HFFc6 (cell line): ENCODE measurements at places on chromosomes 6 and 20. TPM values are rescaled to one million over a fixed set of nuclear protein-coding genes. Genes with fewer than 3 reads are reported as not detected.
A peak's percentile ranks its signal among the peaks of the same experiment; 100 is the strongest.

DNA sequence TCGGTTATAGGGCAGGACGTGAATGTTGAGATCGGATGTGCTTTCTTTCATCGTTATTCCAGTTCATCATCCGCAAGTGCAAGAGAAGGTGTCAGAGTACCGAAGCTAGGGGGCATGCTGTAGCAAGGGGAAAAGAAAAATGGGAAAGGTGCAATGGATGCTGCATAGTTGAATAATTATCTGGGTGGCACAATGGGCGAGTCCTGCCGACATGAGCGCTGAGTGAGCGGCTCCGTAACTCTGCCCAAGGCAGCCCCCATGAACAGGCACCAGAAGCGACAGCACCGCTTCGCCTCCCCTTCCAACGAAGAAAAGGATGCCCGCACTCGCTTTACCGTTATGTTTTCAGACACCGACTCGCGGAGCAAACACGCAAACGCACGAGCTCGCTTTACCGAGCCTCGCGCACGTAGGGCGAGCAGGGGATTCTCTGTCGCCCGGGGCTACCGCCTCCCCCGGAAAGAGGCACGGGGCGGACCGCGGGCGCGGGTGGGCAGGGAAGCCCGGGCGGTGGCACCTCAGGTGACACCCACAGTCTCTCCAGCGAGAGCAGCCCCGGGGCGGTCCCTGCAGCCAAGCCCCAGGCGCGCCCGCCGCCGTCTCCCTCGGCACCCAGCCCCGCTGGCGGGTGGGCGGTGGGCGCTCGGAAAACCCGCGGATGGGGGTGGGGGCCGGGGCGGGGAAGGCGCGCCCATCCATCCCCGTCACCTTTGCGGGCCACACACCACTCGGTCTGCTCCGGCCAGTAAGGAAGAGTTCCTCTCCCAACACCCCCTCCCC, 654 bp downstream of the WASF1 start:
- DNase-seq = peak; percentile 53

- DNase-seq = no peak
These were observed 8.2 kb upstream of the STMND1 start for GRCh38 chr6:17093686-17094085.

GRCh38 chr20:23226612-23227265, 123.9 kb upstream of the NXT1 start:
- no peak for DNase-seq

- DNase-seq = no peak
These were observed 28.1 kb downstream of the NFYA start for GRCh38 chr6:41100871-41101287.

- DNase-seq = no peak
These were observed 135.3 kb upstream of the DEFB112 start for GRCh38 chr6:50185006-50185405.

DNA sequence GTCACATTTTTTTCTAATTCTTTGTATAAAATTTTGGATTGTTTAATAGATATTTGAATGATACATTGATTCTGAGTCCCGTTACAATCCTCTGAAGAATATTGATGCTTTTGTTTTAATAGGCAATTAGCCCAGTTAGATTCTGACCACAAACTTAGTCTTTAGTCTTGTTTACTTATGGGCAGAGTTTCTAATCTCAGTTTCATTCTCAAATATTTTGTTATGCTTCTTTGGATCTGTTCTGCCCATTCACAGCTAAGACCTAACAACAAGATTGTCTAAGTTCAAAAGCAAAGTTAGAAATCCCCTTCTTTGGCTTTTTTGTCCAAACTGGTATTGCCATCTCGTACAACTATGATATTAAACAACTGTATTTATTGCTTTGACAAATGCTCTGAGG, 58.0 kb downstream of the TBXT start:
- DNase-seq = no peak

DNA sequence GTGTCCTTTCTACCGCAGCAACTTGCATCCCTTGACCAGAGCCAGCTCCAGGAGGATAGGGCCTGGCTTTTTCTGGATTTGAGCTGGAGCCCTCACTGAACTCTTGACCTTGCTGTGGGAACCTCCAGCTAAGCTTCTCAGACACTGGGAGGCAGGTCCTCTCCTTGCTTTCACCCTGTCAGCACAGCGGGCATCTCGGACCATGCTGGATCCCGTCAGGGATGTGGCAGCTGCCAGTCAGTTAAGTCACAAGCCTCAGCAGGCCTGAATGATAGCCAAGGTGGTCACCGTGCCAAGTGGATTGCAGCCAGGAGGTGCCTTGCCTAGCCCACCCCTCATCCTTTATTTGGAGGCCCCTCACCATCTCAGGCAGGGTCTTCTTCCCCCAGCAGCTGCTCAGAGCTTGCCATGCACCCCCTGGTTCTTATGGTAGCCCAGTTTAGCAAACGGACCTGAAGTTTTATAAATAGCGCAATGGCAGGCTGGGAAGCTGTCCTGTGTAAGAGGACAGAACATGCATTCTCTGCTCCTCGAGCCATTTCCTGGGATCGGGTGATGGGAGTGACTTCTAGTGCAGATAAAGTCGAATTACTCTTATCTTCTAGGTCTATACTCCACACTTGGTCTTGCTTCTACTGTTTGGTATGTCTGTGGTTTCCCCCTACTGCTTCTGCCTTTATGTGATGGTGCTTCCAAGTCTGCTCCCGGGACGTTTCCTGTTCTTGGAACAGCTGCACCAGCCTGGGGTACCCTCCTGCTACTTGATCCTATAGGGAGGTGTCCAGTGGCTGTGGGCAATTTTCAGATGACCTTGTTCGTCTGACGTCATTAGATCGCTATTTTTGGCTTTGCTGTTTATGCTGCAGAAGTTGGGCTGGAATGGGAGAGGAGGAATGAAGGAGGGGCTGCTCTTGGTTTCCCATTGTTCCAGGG, 7.1 kb upstream of the MYLK2 start:
- peak; percentile 50 for DNase-seq

- DNase-seq = peak; percentile 22
These were observed 4.2 kb upstream of the IRF4 start for GRCh38 chr6:387293-387741.

DNA sequence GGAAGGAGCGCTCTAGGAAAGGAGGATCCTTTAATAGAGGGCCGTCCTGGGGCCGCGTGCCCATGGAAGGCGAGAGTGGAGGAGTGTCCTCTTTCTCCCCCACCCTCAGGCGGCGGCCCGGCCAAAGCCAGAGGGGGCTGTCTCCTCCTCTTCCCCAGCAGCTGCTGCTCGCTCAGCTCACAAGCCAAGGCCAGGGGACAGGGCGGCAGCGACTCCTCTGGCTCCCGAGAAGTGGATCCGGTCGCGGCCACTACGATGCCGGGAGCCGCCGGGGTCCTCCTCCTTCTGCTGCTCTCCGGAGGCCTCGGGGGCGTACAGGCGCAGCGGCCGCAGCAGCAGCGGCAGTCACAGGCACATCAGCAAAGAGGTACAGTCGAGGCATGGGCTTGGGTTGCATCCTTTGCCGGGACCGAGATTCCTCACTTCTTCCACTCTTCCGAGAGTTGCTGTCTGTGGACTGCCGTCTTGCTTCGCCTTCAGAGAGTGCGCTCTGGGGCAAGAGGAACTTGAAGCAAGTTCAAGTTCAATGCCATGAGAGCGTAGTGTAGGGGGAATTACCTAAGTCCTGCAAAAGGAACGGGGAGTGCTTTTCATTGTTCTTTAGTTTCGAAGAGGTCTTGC, at the start of gene LAMA2:
Gene LAMA2, plus strand, starts transcription at position 148 of the 621 bp plus-strand sequence. Its CDS starts 108 bp downstream, at position 256.
- peak; percentile 64 for DNase-seq

DNA sequence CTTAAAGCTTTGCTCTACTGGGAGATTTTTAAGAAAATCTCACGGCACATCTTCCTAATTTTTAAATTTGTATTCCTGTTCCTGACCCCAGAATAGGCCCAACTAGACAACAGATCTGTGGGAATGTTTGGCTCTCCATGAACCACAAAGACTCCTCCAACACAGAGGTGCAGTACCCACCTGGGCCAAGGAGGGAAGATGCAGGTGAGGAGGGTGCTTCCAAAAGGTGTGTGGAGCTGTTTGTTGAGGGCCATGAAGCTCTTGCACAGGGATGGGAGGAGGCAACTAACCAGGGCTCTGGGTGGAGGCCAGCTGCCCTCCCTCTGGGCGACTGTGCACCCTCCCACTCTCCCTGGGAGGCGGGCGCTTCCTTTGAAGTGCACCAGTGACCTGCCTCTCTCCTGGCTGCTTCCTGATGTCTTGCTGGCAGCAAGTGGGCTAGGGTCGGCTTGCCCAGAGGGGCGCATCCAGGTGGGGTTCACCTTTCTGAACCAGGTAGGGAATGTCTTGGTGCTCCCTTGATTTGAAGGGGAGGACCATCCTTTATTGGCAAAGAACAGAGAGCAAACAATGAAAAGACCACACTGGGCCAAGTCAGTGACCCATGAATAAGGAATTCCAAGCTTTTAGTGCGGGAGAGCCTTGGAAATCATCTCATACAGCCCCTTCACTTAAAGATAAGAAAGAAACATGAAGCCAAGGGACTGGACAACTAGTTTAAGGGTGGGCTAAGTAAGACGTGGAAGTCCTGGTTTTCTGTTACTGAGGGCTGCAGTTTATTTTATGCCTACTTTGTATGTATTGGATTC, 76.0 kb downstream of the ANKRD6 start:
- no peak for DNase-seq

DNA sequence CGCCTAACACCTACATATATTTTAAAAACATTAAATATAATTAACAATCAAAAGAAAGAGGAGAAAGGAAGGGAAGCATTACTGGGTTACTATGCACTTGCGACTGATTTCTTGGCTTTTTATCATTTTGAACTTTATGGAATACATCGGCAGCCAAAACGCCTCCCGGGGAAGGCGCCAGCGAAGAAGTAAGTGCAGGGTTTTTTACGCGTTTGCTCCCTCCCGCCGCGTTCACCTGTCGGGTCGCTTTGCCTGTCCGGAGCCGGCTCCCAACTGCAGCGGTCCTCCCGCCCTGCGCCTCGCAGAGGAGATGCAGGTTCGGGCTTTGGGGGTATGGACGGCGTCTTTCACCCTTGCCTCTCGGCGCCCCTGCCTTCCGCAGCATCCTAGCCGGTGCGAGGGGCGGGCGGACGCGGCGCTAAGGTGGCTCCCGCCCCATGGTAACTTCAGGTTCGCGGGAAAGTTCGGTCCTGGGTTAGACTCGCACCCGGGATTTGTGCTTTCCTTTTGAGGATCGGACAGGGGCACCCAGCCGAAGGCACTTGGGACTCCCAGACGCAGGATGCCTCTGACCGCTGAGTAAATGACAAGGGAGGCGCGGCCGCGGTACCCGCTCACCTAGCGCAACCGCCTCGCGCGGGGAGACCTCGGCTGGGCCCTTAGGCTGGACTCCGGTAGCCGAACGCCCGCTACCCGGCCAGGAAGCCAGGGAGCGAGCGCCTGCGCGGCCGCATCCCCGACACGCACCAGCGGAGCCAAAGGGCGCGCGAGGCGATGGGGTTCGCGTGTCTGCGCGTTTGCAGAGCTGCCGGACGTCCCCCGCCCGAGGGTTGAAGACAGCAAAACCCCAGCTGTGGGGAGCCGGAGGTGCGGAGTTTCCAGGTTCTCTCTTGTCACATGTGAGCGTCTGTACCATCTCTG, 891 bp downstream of the RSPO3 start:
- DNase-seq = no peak

GRCh38 chr20:56860413-56860812, 231.3 kb downstream of the TFAP2C start:
- no peak for DNase-seq

DNA sequence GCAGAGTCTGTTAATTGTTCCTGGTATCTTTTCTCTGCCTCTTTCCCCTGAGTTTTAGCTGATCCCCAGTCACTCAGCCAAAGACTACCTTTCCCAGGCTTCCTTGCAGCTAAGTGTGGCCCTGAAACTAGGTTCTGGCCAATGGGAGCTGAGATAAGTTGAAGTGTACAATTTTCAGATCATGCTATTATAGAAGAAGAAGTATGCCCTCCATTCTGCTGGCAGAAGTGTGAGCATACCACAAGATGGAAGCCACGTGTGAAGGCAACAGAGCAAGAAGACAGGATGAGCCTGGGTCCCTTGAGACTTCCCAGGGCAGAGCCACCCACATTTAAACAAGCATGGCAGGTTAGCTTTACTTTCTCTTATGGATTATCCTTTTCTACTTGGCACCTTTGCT, 273.2 kb downstream of the HIVEP2 start:
- DNase-seq = no peak

- no peak for DNase-seq
These were observed 409.2 kb upstream of the EPHA7 start for GRCh38 chr6:93828553-93828952.

DNA sequence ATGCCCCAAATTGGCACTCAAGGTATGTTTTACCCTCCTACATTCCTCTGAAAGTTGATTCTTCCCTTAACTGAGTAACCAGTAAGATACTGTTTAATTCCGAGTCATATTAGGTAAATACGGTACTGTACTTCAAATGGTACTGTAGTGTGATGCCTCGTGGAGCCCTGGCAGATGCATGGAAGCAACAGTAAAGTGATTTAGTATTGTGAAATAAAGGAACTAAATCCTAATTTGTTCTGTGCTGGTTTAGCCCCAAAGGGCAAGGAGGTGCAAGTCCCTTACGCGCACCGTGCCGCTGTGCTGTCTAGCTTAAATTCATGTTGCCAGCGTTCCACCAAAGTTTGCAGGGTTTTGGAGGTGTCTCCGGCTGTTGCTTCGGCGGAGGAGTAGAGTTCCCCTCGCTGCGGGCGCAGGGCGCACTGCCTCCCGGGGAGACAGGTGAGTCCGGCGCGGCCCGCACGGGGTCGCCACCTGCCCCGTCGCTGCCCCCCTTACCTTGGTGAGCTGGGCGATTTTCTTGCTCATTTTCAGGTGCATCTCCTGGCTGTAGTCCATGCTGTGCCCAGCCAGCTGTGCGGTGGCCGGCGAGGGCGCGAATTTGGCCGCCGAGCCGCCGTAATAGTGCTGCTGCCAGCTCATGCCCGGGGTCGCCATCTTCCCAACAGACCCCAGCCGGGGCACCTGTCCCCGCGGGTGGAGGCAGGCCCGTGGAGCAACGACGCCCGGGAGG, 655 bp downstream of the FAM184A start:
- no peak for DNase-seq

GRCh38 chr20:2825761-2826160, 9.6 kb downstream of the TMEM239 start:
- no peak for DNase-seq

DNA sequence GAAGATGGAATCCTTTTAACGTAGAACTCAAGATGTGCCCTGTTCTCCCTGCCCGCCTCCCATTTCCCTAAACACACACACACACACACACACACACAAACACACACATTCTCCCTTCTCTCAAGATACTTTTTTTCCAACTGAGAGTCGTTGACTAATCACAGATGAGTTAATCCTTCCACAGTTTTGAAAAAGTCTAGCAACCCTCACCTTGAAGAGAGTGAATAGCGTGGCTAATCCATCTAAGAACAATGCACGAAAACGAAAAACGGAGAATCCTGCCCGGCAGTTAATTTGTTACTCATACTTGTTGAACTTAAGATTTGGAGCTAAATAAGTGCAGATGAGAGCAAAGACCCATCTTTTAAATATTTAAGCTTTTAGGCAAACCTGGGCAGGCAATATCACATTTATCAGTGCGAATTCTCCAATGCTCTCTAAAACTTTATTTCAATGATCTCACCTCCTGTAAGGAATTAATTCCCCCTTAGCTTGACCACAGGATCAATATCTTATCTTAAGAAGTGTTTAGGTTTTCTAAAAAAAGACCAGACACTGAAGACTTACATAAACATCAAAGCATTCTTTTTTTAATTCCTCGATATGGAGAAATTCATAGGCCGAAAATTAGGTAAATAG, 1.1 kb downstream of the AGPAT4 start:
- peak; percentile 63 for DNase-seq

Gene LINC00237
- not detected in 3 replicates for total RNA-seq

Gene FOXC1
- 15.8 and 19.6 TPM in 2 replicates for total RNA-seq

Gene UBE2C
- 39.8 to 89.6 TPM (median 89.2 TPM) in 3 replicates for total RNA-seq

Gene CD40
- total RNA-seq = 0.57 to 2.9 TPM (median 2.2 TPM) in 3 replicates

Gene ERVFRD-1
- total RNA-seq = not detected in 3 replicates
